IPS DF 19.7 (cell line): ENCODE measurements at places on chromosomes 7 and 10.

DNA sequence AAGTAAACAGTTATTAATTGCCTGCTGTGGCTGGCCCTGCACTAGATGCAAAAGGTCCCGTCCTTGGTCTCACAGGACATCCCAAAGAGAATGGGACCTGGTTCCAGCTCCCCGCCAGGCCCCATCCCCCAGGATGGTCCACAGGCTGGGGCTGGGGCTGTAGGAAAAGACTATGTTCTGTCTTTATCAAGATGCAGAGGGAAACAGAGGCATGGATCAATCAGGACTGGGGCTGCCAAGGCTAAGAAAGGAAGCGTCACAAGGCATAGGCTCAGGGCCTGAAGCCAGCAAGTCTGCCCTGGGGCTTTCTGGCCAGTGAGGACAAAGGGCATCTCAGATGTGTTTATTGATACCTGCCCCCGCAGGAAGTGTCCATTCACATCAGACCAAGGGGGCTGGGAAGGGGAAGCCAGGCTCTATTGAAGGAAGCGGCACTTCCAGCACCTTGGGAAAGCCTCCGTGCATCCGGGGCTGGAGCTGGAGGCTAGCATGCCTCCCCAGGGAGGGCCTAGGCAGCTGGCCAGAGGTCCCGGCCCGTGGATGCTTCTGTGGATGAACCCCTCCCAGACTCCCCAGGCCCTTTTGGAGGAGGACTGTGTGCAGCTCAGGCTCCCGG, 5.8 kb downstream of the VSIR start:
- no peak for DNase-seq

GRCh38 chr7:71752171-71752935, 620.4 kb downstream of the GALNT17 start:
- DNase-seq: no peak

- DNase-seq: no peak
These were observed 80.0 kb upstream of the PCDH15 start for GRCh38 chr10:54880996-54881395.

DNA sequence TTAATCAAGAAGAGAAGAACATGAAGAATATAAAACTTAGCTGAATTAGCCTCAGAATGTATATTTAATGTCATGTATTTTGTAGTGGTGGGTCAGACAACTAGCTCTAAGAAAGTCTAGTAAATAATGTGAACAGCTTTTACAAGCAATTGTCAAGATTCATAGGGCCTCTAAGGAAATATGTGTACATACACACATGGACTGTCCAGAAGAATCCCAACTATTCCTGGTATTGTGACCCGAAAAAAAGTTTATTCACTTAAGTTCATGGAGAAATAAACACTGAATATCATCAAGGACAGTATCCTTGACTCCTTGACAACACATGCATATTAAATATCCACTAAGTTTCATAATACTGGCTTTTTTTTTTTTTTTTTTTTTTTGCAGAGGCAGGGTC, 11.4 kb upstream of the TWIST1 start:
- DNase-seq: no peak

GRCh38 chr7:124784879-124785818, 19.6 kb upstream of the GPR37 start:
- no peak for DNase-seq

GRCh38 chr7:92880212-92881090, 44.1 kb upstream of the CDK6 start:
- peak; percentile 64 for DNase-seq

DNA sequence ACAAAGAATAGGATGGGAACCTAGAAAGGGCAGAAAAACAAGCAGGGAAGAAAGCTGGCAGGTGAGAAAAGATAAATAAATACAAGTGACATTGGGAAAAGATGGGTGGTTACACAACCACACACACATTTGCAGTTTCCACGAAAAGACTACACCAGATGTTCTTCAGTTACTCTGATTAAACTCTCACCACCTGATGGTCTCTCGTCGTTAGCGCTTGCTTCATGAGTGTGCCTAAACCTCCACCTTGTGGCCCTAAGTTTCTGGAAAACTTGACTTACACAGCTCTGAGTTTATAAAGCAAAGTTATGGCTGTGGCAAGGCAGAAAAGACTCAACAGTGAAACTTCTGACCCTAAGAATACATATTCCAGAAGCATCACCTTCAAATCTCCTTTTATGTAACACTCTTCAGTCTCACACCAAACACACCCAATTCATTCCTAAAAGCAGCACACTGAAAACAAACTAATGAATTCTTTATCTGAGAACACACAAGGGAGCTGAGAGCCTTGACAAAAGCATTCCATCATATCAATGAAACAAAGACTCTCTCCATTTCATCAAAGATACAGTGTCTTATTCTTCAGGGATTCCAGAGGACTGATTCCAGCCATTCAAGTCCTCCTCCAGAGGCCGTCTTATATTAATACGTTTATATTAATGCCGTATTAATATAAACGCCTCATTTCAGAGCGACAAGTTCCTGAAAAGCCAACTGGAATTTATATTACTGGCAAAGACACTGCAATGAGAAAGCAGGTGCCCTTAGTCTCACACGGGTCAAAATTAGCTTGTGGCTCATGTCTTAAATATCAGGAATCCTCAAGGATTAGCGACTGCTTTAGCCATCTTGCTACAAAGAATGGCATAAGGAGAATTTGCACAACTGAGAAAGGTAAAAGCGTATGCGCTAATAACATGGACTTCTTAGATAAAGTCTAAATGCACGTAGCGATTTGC, 77.6 kb downstream of the RNF216 start:
- DNase-seq: no peak

DNA sequence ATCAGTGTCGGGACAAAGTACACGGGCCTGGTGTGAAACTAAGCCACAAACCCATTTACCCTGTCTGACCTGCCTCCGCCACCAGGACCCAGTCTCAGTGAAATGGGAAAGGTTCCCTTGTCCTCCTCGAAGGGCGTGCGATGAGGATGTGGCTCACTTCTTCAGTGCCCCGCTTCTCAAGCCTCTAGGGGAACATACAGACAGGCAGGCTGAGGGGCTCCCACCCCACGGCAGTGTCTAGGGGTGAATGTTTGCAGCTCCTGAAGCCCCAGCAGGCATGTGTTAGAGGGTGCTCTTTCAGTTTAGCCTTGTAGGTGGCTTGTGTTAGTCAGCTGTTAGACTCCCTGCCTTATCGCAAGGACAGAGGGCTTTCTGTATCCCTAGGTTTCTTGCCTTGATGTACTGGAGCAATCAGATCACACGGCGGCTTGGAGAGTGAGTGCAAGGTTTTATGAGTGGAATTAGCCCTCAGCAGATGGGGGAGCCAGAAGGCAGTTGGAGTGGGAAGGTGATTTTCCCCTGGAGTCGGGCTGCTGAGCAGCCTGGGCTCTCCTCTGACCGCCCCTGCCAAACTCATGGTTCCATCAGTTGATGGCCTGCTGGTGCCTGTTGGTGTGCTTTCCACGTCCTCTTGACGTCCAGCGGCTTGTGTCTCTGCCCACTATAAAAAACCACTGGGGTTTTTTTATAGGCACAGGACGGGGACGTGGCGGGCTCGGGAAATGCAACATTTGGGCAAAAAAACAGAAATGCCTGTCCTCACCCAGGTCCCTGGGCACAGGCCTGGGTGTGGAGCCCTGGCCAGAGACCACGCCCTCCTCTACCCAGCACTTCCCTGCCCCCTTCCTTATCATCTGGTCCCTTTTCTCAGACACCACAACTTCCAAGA, 759 bp downstream of the NUDT1 start:
- no peak for DNase-seq

DNA sequence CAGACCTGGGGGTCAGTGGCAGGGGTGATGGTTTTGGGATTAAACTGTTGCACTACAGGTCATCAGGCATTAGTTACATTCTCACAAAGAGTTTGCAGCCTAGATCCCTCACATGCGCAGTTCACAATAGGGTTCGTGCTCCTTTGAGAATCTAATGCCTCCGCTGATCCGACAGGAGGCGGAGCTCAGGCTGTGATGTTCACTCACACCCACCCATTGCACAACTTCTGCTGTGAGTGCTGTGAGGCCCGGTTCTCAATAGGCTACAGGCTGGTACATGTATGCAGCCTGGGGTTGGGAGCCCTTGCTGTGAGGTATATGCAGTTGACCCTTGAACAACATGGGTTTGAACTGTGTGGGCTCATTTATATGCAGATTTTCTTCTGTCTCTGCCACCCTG, 416.4 kb downstream of the GFRA1 start:
- DNase-seq: no peak

DNA sequence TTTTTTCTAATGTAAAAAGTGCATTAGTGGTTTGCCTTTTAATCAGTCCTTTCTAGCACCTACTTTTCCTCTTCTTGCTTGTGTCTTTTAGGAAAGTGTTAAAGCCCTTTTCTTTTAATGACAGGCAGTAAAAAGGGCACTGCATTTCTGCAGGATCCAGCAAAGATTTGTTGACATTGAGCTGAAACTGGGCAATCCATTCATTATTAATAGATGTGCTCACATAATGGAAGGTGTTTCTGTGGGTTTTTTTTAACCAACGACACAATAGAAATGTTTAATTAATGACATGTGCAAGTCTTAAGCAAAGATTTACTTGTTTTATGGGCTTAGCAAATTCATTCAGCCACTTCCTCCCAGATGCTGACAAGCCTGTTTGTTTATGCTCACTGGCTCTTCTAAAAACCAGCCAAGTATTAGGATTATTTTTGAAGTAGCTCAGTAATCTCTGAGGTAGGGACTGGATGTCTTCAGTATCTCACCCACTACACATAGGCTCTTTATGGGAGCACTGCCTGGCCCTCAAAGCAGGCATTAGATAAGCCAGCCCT, 1201.1 kb downstream of the SORCS1 start:
- DNase-seq: no peak

- DNase-seq: no peak
These were observed 521.0 kb downstream of the KIF20B start for GRCh38 chr10:90222372-90222771.

DNA sequence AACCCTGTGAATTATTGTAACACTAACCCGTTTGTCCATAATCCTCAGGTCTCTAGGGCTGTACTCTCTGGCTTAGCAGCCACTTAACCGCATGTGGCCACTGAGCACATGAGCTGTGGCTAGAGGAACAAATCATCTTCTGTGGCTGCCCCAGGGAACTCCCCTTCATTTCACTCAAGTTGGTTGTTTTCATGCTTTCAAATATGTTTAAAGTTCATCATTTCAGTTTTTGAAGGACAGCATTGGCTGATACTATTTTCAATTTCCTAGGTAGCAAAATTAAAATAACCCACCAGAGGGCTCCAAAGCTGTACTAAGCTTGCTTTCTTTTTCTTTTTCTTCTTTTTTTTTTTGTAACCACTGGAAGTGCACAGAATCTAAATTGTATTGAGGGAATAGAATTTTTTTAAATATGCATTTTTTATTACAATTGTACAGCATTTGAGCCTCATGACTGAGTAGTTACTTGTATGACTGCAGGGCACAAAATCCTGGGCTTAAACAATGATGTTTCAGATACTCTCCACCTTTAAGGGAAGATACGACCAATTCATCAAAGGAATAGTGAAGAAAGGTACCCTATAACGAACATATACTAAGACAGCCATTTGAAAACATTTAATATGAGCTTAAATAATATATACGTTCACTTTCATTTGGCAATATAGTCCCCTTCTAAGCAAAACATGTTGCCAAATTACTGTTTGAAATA, 38.6 kb downstream of the MRC1 start:
- DNase-seq: no peak

DNA sequence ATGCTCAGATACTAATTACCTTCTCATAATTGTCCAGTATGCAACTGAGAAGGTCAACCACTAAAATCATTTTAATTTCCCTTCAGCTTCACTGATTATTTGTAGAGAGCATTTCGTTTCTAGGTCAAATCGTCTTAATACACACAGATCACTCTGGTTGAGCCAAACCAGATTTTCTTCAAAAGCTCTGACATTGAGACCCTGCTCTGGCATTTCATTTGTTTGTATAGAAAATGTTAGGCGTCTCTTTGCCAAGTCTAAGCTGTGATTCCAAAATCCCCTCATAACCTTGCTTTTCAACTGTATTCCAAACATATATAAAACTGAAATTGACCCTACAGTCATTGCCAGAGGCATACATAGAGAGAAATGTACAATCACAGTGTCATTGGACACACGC, 520.0 kb downstream of the CNTNAP2 start:
- DNase-seq: no peak

DNA sequence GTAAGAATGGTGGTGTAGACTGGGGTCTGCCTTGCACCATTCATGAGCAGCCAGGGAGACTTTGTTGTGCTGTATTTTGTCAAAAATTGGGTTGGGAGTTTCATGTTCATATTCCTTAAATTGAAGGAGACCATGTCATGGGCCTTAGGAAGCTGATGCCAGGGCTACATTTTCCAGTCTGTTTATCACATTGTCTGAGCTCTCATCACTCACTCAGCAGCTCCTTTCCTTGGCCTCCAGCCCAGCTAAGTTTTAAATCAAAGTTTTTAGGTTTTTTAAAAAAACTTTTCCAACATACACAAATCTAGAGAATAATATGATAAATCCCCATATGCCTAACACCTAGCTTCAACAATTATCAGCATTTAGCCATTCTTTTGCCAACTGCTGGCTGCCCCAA, 12.6 kb upstream of the FAM13C start:
- no peak for DNase-seq

GRCh38 chr7:11858026-11858425, 26.0 kb upstream of the THSD7A start:
- DNase-seq: no peak

GRCh38 chr7:105664816-105665525, 83.7 kb upstream of the EFCAB10 start:
- no peak for DNase-seq

DNA sequence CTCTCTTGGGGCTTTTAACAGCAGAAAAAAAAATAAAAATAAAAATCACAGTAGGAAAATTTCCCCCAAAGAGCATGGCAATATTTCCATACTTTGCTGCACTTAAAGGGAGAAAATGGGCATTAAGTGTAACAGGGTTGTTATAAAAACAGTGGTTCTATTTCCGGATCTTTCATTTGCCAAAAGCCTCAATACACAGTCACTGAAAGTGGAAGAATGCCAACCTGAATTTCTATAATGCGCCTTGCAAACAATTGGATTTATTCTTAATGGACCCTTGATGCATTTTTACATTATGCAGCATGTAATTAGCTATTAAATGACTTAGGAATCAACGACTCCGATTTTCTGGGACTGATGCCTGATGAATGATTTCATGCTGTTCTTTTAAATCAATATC, 127.6 kb upstream of the NANOS1 start:
- DNase-seq: no peak

DNA sequence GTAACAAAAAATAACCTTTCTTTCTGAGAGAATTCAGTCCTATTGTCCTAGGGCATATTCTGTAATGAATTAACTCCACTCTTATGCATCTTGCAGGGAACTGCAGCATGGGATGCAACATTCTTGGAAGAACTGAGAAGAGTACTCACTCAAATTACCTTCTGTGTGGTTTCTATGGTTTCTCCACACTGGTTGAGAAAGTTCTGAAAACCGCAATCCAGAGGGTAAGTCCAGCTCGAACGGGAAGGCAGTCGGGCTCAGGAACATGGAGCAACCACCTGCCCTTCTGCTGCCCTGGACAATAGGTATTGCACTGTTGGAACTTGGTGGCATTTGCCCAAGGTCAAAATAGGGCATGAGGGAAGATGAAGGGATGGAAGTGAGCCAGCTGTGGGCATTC, 59.6 kb upstream of the CDK13 start:
- no peak for DNase-seq
